ENCODE measurements at places on chromosomes 6 and 20. TPM values are rescaled to one million over a fixed set of nuclear protein-coding genes. Genes with fewer than 3 reads are reported as not detected.

GSTA3 gene
- total RNA-seq: 32.7 TPM

STK4 gene
- total RNA-seq: 37.2 TPM

DNA sequence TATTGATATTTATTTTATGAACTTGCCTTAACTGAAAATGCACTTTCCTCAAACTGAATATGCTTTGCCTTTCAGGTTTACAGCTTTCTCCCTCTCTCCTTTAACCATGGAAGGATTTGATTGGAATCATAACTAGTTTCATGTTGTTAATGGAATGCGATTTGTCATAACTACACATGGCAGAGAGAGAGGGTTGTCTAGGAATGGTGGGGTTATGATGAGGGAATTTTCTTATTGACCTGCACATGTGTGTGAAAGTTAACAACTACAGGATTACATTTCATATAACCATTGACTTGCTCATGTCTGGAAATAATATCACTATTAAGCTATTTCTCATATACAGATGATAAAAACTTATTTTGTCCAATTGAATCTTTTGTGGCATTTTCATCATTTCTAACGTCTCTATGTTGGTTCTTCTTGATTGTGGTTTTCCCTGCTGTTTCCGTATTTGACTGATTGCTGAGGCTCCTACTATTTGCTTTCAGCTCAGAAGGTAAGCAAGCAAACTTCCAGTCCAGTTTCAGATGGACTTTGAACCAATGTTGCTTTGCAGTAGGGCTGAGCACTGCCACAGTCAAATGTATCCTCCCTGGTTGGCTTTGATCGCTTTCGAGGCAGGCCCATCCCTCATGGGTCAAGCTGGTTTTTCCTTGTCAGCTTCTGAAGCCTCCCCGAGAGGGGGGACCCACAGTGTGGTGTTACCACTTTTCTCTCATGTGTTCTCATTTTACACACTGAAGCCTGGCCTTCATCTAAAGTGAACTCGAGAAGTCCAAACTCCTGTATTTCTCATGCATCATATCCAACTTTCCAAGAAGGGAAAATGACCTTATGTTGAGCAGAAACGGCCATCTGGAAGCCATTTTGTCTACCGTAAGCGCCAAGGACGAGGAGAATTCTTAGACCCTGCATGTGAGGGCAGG lies 7.6 kb upstream of the CCN2 start:
- H3K27me3 ChIP-seq: no peaks in the 10 kb centered on the region
- DNase-seq: no peak
- no peak overlapping the region for H3K4me3 ChIP-seq
- H3K4me1 ChIP-seq: no peaks in the 10 kb centered on the region

THBD gene
- total RNA-seq: 22.7 TPM

- DNase-seq: no peak
- no peaks in the 10 kb centered on the region for H3K36me3 ChIP-seq
- no peak overlapping the region for H3K27ac ChIP-seq
- H3K27me3 ChIP-seq: no peaks in the 10 kb centered on the region
- H3K4me3 ChIP-seq: no peak overlapping the region
Observed at GRCh38 chr6:19757036-19757435, 80.1 kb upstream of the ID4 start.

- H3K27me3 ChIP-seq: peaks cover 71% of the 10 kb centered on the region
- H3K4me1 ChIP-seq: no peaks in the 10 kb centered on the region
- H3K4me3 ChIP-seq: peak overlapping the region; percentile 5
- DNase-seq: no peak
Observed at GRCh38 chr6:27591699-27592480, 119.0 kb upstream of the ZNF184 start.

TPBG gene
- total RNA-seq: 6.6 TPM

- no peak for DNase-seq
- no peak overlapping the region for H3K4me3 ChIP-seq
- no peaks in the 10 kb centered on the region for H3K36me3 ChIP-seq
- H3K27ac ChIP-seq: no peak overlapping the region
- H3K27me3 ChIP-seq: no peaks in the 10 kb centered on the region
Observed at GRCh38 chr6:133699741-133700385, 189.1 kb upstream of the TCF21 start.

DNA sequence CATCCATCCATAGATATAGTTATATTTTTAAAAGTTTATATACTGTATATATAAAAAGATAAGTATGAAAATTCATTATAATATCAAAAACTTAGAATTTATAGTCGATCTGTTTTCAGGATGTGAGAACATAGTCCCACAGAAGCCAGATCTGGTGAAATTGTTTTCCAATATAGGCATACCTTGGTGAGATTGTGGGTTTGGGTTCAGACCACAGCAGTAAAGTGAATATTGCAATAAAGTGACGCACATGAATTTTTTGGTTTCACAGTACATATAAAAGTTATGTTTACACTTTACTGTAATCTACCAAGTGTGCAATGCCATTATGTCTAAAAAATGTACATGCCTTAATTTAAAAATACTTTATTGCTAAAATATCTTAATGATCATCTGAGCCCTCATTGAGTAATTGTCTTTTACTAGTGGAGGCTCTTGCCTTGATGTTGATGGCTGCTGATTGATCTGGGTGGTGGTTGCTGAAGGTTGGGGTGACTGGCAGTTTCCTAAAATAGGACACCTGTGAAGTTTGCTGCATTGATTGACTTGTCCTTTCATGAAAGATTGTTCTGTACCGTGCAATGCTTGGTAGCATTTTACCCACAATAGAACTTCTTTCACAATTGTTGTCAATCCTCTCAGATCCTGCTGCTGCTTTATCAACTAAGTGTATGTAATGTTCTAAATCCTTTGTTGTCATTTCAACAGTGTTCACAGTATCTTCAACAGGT lies 29.8 kb downstream of the AIG1 start:
- no peaks in the 10 kb centered on the region for H3K27me3 ChIP-seq
- no peaks in the 10 kb centered on the region for H3K36me3 ChIP-seq
- H3K27ac ChIP-seq: no peak overlapping the region
- no peak for DNase-seq
- no peak overlapping the region for H3K4me3 ChIP-seq

DNA sequence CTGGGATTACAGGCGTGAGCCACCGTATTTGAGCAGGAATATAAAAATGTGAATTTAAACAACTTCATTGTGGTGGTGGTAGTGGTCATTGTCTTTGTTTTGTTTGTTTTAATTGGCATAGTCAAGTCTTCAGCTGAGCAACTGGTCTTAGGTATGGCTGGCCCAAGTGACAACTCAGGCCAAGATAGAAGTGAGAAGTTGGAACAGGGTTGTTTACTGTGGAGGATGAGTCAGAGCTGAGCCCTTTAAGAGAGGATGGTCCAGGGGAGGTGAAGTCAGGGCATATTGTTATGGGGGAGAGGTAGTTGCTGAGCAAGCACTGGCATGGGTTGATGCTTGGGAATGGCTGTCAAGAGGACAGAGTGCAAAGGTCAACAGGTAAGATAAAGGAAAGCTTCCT lies 308.2 kb downstream of the FARS2 start:
- no peaks in the 10 kb centered on the region for H3K27me3 ChIP-seq
- H3K4me3 ChIP-seq: no peak overlapping the region
- DNase-seq: no peak
- H3K4me1 ChIP-seq: peaks cover 5% of the 10 kb centered on the region
- H3K36me3 ChIP-seq: no peaks in the 10 kb centered on the region
- H3K27ac ChIP-seq: no peak overlapping the region

- H3K27ac ChIP-seq: no peak overlapping the region
- H3K4me1 ChIP-seq: peaks cover 18% of the 10 kb centered on the region
- H3K36me3 ChIP-seq: no peaks in the 10 kb centered on the region
- no peak overlapping the region for H3K4me3 ChIP-seq
- no peak for DNase-seq
- no peaks in the 10 kb centered on the region for H3K27me3 ChIP-seq
Observed at GRCh38 chr6:53604623-53605190, 59.8 kb upstream of the GCLC start.

DNA sequence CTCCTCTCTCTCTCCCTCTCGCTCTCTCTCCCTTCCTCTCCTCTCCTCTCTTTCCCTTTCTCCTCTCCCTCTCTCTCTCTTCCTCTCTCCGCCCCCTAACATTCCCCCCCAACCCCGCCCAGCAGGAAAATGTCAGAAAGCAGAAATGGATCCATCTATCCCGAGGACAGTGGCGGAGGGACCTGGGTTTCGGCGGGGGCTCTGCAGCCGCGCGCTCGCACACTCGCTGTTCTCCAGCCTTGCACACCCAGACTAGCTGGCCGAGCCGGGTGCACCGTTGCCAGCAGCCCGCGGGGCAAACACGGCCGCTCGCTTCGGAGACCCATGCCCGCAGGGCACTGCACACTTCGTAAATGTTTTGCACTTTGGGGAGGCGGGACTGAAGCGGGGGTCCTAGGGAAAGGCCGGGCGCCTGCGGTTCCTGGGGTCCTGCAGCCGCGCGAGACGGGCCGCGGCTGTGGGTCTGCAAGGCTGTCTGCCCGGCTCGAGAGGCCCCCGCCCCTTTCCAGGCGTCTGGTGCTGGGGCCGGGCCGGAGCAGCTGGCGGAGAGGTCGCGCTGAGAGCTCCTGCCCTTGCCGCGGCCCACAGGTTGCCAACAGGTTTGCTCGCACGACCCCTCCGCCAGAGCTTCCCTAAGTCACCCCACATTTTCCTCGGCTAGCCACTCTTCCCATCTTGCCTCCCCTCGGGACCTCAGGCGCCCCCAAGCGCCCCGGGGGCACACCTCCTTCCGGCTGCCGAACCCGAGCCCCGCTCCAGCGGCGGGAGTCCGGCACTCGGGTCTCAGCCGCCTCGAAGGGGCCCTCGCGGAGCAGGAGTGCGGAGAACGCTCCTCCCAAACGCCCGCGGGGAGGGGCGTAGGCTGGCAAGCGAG lies 818 bp upstream of the MDGA1 start:
- no peak overlapping the region for H3K27ac ChIP-seq
- no peaks in the 10 kb centered on the region for H3K27me3 ChIP-seq
- peak overlapping the region; percentile 32 for H3K4me3 ChIP-seq
- DNase-seq: peak; percentile 52
- H3K4me1 ChIP-seq: peaks cover 16% of the 10 kb centered on the region
- H3K36me3 ChIP-seq: no peaks in the 10 kb centered on the region

DNA sequence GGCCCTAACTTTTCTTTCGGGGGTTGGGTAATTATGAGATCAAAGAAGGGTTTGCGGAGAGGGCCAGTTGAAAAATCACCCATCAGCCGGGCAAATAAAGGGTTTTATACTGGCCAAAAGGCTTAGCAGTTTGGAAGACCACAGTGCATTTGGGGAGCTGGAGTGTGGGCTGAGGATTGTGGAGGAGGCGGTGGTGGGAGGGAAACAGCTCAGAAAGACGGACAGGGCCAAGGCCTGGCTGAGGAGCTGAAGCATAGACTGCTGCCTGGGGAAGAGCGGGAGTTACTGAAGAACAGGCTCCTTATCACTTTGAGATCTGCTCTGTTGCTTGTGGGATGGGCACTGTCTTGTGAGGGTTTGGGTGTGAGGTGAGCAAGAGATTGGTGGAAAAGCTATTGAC lies 144.2 kb downstream of the CARMIL1 start:
- no peaks in the 10 kb centered on the region for H3K27me3 ChIP-seq
- H3K4me3 ChIP-seq: no peak overlapping the region
- no peaks in the 10 kb centered on the region for H3K36me3 ChIP-seq
- no peak for DNase-seq

- no peaks in the 10 kb centered on the region for H3K4me1 ChIP-seq
- no peak overlapping the region for H3K4me3 ChIP-seq
- DNase-seq: peak; percentile 77
- H3K27me3 ChIP-seq: no peaks in the 10 kb centered on the region
Observed at GRCh38 chr20:23446505-23446904, 6.2 kb downstream of the CST11 start.

FAM50B gene
- total RNA-seq: 15.6 TPM

GRCh38 chr6:147586044-147586443 lies 77.6 kb downstream of the SAMD5 start:
- H3K4me1 ChIP-seq: no peaks in the 10 kb centered on the region
- H3K27ac ChIP-seq: no peak overlapping the region
- peak; percentile 52 for DNase-seq
- no peak overlapping the region for H3K4me3 ChIP-seq
